ENCODE measurements at places on chromosomes 4 and X. TPM values are rescaled to one million over a fixed set of nuclear protein-coding genes. Genes with fewer than 3 reads are reported as not detected.

The PRDM5 gene
- 0.63 TPM for total RNA-seq

The TIGD4 gene
- total RNA-seq = 0.68 TPM

The RBMX2 gene
- 29.8 TPM for total RNA-seq

The ASB12 gene
- not detected for total RNA-seq

The RTL3 gene
- total RNA-seq = not detected

The CXCL5 gene
- total RNA-seq = not detected

The MAP7D2 gene
- total RNA-seq = 0.28 TPM

The RHOH gene
- 148 TPM for total RNA-seq

The AWAT2 gene
- total RNA-seq = not detected

The TRIM60 gene
- not detected for total RNA-seq

DNA sequence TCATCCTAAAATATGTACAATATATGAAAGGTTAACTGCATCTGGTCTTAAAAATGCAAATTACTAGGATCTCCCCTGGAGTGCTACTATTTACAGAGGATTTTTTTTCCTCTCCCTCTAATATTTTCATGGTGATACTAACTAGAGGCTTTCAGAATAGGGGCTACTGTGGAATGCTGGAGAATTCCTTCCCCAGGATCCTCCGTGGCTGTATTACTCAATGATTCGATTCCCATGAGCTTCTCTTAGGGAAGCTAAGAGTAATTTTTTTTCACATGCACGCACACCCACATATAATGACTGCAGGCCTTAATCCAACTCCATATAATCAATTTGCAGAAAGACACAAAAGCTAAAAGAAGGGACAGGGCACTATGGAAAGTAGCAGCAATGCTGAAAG, 184.7 kb downstream of the ARHGAP6 start:
- no peak for DNase-seq

GRCh38 chrX:140088438-140088837, 123.1 kb upstream of the CXorf66 start:
- DNase-seq = no peak

DNA sequence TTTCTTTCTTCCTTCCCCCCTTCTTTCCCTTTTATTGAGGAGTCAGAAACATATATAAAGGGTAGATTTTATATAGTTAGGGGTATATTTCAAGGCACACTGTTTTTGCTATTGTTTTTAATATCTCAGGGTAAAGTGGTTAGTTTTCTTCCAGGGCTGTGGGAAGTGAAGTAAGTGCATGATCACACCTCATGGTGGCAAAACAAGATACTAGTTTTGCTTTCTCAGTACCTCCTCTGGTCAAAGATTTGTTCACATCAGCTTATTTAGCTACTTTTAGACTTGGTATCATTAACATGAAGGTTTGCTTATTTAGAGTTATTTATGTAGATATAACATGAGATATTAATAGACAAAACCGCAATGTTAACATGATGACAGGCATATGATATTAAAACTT, 21.8 kb downstream of the ADAM29 start:
- no peak for DNase-seq

GRCh38 chr4:187174749-187175148, 451.1 kb upstream of the FAT1 start:
- DNase-seq = no peak

GRCh38 chrX:38768079-38768478, 33.2 kb upstream of the MID1IP1 start:
- DNase-seq = no peak

- DNase-seq = no peak
These were observed 43.0 kb downstream of the CXCL1 start for GRCh38 chr4:73912191-73912590.

DNA sequence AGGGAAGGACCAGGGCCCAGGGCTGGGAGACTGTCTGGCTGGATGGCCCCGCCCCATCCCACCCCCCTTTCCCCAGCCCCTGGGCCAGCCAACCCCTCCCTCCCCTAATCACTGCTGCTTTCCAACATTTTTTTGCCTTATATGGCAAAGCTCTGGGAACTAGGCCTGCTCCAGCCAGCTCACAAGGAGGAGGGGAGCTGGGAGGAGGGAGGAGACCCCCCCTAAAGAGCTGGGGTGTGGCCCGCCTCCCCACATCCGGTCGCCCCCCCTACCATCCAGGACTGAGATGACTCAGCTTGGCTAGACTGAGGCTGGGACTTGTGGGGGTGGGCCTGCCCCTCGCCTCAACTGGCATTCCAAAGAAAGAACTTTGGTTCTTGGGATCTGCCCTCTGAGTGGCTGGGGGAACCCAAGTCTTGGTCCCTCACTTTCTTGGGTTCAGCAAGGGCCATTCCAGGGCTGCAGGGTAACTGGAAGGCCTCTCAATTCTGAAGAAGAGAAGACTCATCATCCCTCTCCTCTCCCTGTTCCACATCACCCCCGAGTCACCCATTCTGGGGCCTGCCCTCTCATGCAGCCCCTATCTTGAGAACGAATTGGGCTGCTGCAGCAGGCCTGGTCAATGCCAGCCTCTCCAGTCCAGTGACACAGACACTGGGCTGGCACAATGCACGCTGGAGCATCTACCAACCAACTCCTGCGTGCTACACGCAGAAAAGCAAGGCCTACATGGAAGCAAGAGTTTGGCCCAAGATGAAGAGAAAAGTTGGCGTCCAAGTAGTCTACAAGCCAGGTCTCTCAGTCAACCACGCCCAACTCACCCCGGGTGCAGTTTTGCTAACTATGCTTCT, 4.8 kb downstream of the FLNA start:
- peak; percentile 90 for DNase-seq

GRCh38 chr4:127783026-127783769, 1.1 kb downstream of the HSPA4L start:
- no peak for DNase-seq

DNA sequence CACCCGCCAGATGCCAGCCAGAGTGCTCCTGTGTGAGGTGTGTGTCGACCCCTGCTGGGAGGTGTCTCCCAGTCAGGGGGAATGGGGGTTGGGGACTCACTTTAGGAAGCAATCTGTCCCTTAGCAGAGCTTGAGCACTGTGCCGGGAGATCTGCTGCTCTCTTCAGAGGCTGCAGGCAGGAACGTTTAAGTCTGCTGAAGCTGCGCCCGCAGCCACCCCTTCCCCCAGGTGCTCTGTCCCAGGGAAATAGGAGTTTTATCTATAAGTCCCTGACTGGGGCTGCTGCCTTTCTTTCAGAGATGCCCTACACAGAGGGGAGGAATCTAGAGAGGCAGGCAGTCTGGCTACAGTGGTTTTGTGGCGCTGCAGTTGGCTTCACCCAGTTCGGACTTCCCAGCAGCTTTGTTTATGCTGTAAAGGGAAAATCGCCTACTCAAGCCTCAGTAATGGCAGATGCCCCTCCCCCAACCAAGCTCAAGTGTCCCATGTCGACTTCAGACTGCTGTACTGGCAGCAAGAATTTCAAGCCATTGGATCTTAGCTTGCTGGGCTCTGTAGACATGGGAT, 80.8 kb downstream of the CCSER1 start:
- no peak for DNase-seq
